Fibroblast of the conjunctiva (primary cell): ENCODE measurements at places on chromosomes 13 and 19.

DNA sequence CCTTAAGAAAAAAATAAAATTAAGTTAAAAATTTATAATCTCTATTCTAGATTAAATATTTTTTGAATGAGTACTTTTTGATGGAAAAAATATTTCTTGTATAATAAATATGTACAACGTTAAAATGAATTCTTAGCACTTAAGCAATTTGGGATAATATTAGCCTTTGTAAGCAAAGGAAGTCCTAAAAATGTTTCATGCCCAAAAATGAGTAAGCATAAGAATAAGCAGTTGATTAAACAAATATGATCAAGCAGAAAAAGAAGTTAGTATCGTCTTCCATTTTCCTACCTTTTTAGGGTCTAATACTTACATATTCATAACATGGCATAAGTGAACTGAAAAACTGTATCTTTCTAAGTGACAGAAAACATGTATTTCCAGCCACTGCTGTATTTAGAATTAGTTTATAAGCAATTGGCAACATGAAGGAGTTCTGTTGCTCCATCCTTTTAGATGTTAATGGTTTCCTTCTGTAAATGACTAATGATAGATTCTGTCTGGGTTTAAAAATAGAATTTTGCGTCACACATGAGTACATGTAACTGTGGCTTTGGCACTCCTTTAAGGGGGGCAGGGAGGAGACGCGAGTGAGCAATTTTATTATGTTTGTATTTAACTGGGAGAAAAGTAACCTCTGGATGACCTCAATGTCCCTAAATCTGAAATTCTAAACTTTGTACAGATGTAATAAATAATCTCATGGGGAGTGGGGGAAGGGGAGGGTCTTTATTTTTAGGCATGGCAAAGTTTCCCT is 237.4 kb downstream of the RGCC start:
- DNase-seq = peak; percentile 85

GRCh38 chr19:43229315-43229714 is 23.9 kb upstream of the PSG4 start:
- DNase-seq = no peak

DNA sequence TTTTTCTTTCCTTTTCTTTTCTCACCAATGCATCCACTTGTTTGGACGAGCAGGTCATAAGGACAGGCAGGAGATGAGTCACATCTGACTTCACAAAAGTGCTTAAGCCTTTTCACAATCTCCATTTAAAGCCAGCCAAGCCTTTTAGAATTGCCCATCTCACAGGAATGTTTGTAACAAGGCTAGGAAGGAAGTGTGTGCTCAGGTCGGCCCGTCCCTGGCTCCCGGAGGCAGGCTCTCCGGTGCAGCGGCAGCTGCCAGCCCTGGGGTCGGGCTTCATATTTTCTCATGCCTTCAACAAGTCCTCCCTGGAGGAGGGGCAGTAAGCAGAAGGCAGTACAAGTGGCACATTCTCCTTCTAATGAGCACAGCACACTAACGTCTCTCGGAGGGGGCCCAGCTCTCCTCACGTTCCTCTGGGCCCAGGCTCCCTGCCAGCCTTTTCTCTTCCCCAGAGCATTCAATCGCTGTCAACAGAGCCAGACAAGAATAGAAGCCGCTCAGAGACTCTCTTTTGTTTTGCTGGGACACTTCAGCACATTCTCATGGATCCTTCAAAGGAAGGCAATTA is 180.5 kb downstream of the COL4A1 start:
- DNase-seq = peak; percentile 76

DNA sequence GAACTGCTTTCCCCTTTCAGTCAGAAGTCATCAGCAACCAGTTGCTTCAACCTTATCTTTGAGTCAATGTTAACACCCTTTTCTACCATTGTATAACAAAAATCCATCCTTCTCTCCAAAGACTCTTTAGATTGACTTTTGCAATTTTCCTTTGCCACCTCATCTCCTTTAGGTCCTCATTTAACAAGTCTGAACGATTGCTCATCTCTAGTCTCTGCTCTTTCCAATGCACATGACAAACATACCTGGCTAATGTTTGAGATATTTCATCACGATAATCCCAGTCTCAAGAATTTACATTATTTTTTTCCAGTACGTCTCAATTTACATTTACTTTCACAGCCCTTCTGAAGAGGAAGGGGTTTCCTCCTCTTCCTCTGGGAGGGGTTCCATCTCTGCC is 127.5 kb downstream of the KLF12 start:
- DNase-seq = no peak

DNA sequence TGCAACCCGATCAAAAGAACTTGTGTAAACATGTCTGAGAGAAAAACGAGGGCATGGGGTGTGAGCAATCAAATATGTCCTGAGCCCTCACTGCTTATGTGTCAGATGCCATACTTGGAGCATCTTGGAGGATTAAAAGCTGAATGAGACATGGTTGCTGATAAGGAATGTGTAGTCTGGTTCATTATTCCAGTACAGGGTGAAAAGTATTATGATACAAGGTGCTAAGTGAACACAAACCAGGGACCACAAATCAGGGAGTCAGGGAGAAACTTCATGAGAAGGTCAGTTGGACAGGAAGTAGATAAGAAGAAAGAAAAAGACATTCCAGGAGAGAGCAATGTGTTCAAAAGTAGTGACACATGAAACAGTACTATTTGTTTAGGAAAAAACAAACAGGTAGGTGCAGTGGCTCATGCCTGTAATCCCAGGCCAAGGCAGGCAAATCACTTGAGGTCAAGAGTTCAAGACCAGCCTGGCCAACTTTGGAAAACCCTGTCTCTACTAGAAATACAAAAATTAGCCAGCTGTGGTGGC is 2.0 kb upstream of the RCBTB1 start:
- no peak for DNase-seq

DNA sequence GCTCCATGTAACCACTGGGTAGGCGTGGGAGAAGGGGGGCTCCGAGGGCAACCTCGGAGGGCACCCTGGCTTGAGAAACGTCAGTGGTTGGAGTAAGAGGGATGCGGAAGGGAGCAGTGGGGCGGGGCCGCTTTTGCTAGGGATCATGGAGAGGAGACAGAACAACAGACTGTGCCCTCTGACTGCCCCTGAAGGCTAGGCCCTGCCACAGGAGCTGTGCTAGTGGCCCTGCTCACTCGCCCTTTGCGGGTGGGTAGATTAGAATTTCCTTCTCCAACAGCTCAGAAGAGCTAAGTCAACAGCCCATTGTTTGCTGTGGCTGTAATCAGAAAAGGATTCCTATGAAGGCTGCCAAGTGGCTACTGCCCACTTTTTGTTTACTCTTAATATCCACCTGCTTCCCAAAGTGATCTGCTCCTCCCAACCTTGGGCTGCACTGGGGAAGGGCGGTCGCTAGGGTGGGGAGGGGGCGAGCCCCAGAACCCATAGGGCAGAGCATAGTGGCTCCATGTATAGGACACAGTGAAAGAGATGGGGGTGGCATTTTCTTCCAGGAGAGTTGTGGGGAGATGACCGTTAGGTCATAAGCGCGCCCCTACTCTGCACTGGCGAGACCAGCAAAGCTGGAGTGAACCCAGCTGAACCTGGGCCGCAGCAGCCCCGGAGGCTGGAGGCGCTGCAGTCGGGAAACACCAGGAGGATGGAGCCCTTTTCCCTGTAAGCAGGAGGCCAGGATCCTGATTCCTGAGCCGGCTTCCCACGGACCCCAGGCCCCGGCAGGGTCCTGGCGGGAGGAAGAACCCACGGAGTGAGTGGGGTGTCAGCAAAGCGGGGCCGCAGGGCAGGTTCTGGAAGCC is 1.9 kb upstream of the C1QTNF9 start:
- DNase-seq = no peak
